Esophagus mucosa (tissue), 1 donor: ENCODE measurements at places on chromosomes 6 and 20. TPM values are rescaled to one million over a fixed set of nuclear protein-coding genes. Genes with fewer than 3 reads are reported as not detected.

Gene EYS
- total RNA-seq = not detected

Gene ZSCAN23
- total RNA-seq = 0.72 TPM

Gene TP53TG5
- 0.36 TPM for total RNA-seq

Gene FILIP1
- 0.60 TPM for total RNA-seq

Gene DNAH8
- total RNA-seq = 0.04 TPM
